ENCODE measurements at places on chromosomes 11 and 22. TPM values are rescaled to one million over a fixed set of nuclear protein-coding genes. Genes with fewer than 3 reads are reported as not detected.

PATE4 gene
- not detected for total RNA-seq

- DNase-seq, result no peak
These were observed 130.8 kb downstream of the HIPK3 start for GRCh38 chr11:33387996-33388395.

DNA sequence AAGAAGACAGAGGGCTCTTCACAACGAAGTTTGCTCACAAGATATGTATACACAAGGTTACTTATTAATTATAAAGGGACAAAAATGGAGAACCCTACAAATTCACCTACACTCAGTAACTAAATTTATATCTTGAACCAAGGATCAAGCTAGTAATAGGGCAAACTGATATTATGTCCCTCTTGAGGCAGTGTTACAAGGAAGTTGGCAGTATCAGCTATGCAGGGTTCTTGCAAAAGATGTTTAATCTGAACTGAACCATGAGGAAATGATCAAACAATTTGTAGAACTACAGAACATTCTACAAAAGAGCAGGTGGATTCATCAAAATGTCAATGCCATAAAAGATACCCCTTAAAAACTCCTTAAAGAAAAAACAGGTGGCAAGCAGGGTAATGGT lies 10.7 kb downstream of the CADM1 start:
- DNase-seq, result no peak

- DNase-seq, result no peak
These were observed 250.3 kb upstream of the TBCEL start for GRCh38 chr11:120773501-120774031.

LMNTD2 gene
- total RNA-seq, result 17.8 TPM

Data from suprapubic skin (tissue), 4 donors.